ENCODE measurements at places on chromosomes 16 and 17.

- DNase-seq: no peak
Measured at GRCh38 chr16:50814052-50814451, 72.2 kb downstream of the CYLD start.

DNA sequence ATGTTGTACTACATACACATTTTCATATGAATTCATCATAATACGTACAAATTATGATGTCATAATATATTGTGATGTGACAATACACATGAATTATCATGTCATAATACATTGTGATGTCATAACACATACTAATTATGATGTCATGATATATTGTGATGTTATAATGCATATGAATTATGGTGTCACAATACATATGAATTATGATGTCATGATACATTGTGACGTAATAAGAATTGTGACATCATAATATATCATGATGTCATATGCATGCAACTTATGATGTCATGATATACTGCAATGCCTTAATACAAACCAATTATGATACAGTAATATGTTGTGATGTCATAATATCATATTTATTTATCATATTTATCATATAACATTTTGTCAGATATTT is 2074.3 kb downstream of the TP53TG3F start:
- DNase-seq: no peak

- peak; percentile 83 for DNase-seq
Measured at GRCh38 chr17:82684228-82684841, 14.2 kb downstream of the RAB40B start.

DNA sequence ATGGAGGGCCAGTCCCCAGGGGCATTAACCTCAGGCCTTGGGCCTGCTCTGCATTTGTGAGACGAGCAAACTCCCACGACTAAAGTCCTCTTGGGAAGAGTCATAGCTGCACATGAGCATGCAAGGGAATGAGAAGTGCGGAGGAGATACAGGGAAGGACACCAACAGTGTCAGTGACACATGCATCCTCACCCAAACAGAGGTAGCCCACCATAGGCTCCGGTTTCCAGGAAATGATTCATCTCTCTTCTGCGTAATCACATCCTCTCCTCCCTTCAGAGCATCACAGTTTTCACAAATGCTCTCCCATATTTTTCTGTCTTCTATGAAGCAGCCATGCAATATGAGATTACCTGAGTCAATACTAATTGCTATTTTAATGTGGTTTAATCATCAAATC is 725.7 kb upstream of the GOT2 start:
- DNase-seq: no peak

DNA sequence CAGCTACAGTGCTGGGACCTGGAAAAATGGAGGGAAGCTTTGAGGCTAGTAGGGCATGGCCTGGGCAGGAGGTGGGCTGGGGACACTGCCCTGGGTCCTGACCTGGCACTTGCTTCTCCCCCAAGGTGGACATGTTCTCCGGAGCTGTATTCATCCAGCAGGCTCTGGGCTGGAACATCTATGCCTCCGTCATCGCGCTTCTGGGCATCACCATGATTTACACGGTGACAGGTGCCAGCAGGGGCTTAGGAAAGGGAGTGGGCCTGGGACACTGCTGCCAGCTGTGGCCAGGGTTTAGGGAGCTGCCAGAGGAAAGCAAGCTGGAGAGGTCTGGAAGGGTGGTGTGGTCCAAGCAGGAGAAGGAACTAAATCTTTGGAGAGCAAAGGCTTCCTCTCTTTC is 3.1 kb downstream of the SLC5A2 start:
- DNase-seq: no peak

- DNase-seq: no peak
Measured at GRCh38 chr16:49937886-49938285, 82.0 kb upstream of the ZNF423 start.

DNA sequence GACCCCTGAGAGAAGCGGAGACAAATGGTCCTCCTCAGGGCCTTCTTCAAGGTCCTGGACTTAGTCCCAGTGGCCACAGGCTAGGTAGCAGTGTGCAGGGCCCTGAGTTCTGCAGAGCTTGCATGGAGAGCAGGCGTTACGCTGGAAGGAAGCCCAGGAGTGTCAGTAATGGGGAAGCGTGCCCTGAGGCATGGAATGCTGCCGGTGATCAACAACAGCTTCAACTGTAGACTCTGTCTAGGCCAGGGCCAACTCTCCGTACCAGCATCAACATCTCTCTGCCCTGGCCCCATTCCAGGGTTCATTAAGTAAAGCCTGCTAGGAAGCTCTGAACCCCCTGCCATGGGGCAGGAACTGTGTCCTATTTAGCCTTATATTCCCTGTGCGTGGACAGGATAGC is 568 bp upstream of the TNK1 start:
- DNase-seq: peak; percentile 64

DNA sequence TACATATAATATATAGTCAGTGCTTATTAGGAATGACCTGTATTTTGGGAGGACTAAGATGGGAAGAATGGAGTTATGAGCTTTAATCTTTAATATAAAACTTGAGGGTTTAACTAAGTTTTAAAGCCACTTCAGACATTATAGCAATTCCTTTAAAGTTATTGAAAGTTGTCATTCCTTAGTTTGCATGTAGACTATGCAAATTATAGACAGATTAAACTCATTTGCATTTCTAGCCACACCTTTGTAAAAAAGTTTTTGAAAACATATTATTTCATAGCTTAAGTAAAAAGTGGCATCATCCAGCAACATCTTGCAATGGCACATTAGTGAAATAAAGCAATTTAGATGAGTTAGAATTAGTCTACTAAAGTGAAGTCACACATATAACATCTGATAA is 49.8 kb downstream of the C17orf58 start:
- no peak for DNase-seq

- DNase-seq: no peak
Measured at GRCh38 chr16:73040136-73040535, 7.8 kb downstream of the ZFHX3 start.

GRCh38 chr17:11780621-11781020 is 182.4 kb downstream of the DNAH9 start:
- no peak for DNase-seq

DNA sequence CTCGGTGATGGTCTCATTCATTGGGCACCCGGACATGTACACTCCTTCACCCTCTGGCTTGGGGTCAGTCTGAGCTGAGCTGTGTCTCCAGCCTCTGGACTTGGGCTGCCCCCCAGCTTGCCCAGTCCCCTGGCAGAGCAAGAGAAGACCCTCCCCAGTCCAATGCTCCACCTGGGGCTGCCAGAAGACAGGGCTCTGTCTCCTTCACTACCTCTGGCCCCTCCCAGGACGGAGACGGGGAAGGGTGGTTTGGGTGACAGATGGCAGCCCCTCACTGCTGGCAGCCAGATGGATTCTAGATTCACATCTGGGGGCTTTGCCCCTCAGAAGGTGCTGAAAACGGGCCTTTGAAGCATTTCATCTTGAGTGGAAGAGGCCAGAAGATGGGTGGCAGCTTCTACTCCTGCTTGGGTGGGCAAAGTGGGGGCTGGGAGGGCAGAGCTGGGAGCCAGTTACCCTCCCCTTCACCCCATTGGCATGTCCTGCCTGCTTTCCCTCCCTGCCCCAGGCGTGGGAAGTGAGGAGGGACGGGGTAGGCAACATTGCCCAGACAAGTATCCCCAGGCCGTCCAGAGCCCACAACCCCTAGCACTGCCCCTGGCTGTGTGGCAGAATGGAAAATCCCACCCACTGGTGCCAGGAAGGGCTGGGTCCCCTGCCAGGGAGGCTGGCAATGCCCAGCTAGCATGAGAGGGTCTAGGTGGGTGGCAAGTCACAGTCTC is 13.9 kb downstream of the NGFR start:
- DNase-seq: no peak

- DNase-seq: peak; percentile 59
Measured at GRCh38 chr16:4384509-4384942, 12.9 kb downstream of the VASN start.

DNA sequence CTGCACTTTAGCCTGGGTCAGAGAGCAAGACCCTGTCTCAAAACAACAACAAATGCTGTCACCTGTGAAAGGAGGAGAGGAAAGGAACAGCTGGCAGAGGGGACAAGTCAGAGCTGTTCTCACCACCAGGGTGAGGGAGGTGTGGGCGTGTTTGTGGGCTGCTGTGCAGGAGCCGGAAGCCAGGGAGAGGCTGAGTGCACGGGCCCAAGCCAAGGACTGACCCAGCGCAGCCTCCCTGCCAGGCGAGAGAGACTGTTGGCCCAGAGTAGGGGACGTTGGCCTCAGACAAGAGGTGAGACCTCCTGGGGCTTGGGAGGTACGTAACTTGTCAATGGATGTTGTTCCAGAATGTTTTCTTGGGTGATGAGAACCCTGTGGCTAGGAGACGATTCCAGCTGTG is 10.7 kb downstream of the SPNS2 start:
- no peak for DNase-seq

- peak; percentile 52 for DNase-seq
Measured at GRCh38 chr16:85524630-85525419, 88.3 kb upstream of the GSE1 start.

- peak; percentile 35 for DNase-seq
Measured at GRCh38 chr17:8964801-8965393, 610 bp downstream of the PIK3R5 start.

- DNase-seq: no peak
Measured at GRCh38 chr16:49464877-49465504, 91.4 kb downstream of the C16orf78 start.

DNA sequence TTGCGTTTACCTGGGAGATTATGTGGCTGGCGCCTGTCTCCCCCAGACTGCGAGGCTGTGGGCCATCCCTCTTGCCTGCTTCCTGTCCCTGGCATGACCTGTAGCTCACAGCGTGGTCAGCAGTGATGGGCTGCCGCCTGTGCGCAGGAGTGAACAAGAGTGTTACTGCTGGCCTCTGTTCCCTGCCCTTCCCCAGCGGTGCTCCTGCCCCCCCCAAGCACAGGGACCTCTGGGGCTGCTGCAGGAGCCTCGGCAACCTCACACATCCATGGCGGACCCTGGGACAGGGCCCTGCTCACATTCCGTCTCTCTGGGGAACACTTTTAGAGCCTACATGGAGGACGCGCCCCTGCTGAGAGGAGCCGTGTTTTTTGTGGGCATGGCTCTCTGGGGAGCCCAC is 10.6 kb downstream of the TSC2 start:
- DNase-seq: no peak

- DNase-seq: no peak
Measured at GRCh38 chr16:51109173-51109572, 41.9 kb downstream of the SALL1 start.

DNA sequence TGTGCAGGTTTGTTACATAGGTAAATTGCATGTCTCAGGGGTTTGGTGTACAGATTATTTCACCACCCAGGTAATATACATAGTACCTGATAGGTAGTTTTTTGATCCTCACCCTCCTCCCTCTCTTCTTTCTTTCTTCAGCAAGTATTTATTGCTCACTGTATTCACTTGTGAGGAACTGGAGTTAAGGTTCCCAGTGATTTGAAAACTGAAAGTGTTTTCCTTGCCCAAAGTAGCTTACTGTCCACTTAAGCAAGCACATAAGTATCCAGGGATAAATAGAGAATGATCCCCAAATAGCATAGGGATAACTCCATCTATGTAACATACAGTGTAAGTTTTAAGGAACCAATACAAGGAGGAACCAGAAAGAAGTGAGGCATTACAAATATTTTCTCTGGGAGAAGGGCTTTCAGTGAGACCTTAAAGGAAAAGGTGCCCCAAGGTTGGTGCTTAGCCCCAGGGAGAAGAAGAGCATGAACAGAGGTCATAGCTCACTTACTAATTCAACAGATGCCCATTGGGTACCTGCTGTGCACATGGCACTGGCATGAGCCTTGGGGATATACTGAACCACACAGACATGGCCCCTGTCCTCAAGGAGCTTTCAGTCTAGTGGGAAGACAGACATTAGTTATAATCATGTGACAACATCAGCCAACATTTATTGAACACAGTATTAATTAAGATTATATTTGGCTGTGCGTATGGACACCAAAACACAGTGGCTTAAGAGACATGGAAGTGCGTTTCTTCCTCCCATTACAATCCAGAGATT is 17.0 kb downstream of the MYL4 start:
- no peak for DNase-seq

Data from mucosa of descending colon (tissue), 3 donors.